ENCODE measurements at places on chromosomes 5 and 9. TPM values are rescaled to one million over a fixed set of nuclear protein-coding genes. Genes with fewer than 3 reads are reported as not detected.

DNA sequence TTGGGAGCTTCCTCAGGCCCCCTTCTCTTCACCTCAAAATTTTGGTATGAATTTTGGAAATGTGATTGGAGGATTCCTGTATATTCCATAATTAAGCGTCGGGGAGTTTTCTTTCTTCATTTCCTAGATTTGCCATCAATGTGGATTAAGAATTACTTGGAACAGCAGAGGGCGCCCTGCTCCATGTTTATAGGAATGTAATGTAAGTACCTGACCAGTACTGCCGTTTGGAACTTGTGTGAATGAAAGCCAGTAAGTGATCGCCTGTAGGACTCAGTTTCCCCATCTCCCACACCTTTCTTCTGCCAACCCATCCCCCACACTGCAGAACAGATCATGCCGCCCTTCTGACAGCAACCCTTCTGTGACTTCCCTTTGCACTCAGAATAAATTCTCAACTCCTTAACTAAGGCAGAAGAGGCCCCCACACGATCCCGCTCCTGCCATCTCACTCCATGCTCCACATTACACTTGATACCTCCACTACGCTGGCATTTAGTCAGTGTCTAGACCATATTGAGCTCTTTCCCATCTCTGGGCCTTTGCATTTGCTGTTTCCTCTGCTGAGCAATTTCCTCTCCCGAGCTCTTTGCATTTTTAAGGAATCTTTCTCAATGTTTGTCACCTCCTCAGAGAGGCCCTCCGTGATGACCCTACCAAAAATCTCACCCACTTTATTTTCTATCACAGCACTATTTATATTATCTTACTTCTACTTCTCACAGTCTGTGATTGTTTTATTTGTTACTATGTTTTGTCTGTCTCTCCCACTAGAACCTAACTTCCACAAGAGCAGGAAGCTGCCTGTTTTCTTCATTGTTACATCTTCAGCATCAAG is 79.5 kb upstream of the HTR4 start:
- DNase-seq: peak; percentile 78

- no peak for DNase-seq
Measured at GRCh38 chr5:167903659-167904058, 387.8 kb upstream of the WWC1 start.

DNA sequence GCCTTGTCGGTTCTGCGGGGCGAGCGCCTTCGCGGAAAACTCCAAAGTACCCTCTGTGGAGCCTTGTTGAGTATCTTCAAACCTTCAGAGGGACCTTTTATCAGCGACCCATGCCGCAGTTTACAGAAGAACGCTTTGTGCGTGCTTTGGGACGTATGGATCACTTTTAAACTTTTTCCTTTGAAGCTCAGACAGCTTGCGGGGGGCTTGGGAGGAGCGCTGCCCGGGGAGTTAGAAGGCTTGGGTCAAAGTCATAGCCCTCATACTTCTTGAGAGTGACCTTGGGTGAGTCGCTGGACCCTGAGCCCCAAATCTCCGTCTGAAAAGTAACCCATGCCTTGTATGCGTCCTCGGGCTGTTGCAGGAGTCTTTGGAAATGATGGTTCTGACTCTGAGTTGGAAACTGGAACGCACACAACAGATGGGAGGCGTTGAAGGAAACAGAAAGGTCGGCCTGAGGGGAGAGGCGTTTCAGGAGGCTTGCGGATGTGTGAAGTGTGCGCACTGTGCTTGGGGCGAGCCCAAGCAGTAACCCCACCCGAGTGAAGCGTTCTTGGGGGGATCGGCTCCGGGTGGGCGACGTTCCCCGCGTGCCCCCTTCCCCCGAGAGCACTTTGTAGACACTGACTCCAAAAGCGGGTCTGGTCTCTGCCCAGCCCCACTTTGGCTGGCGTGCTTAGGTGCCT is 661 bp upstream of the SLC25A51 start:
- no peak for DNase-seq

GRCh38 chr5:102811972-102812371 is 56.9 kb downstream of the PAM start:
- DNase-seq: no peak

DNA sequence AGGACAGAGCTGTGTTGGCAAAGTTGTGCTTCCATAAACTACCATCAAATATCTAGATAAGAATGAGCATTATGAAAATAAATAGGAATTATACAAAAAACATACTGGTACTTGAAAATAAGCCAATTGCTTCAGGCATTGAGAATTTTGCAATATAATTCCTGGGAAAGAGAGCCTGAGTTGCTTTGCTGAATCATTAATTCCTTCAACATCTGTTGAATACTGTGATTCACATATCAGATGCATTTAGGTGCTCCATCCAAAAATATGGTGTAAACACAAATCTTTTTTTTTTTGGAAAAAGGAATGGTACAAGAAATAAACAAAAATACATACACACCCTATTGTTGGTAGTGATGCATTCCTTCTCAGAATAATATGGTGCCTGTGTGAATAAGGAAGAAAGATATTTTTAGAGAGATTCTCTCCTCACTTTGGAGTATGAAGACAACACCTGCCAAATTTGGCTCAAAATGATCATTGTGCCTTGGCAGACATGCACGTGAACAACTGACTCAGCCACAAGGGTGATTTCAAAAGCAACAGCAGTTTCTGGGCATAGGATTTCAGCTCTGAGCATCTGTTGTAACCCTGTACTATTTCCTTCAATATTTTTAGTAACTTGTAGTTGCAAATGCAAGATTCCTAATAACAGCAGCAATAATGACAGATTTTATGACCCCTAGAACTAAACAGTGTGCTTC is 96.7 kb downstream of the CAVIN4 start:
- no peak for DNase-seq

- DNase-seq: no peak
Measured at GRCh38 chr5:93793159-93793781, 51.9 kb upstream of the POU5F2 start.

DNA sequence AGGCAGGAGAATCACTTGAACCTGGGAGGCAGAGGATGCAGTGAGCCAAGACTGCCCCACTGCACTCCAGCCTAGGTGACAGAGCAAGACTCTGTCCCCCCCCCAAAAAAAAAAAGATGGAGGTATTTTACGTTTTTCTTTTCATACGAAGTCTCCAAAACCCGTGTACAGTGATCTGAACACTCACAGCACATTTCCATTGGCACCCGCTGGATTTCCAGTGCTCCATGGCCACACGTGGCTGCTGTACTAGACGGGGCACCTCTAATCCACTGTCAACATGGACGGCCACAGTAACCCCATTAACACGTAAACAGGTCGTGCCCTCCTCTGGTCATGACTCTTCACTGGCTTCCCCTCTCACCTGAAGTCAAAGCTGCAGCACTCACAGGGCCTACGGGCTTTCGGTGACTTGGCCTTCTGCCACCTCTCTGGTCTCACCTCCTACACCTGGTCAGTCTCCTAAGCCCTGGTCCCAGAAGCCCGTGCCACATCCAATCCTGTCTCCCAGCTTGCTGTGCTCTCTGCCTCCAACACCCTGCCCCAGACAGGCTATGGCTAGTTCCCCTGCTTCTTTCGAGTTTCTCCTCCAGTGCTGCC is 22.1 kb downstream of the TBC1D9B start:
- DNase-seq: peak; percentile 16

DNA sequence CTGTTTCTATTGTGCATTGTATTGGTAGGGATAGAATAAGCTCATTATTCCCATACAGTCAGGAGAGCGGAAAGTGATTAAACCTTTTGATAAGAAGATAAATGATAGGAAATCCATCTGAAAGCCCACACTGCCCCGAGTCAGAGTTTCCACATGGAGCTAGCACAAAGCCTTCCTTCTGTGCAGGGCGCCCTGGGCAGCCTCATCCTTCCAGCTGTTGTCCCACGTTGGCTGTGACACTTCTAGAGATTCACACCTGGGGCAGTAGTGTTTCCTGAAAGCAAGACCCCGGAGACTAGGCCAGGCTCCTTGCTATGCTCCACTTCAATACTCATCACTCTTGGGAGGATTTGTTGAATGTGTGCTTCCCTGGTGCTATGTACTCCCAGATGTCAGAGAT is 172.4 kb downstream of the SEMA6A start:
- DNase-seq: no peak

ASS1 gene
- total RNA-seq: 34.3 TPM

SPRY4 gene
- 6.4 TPM for total RNA-seq

FGF1 gene
- total RNA-seq: 50.5 TPM
